ACHN (cell line): ENCODE measurements at places on chromosomes 12 and 14.

DNA sequence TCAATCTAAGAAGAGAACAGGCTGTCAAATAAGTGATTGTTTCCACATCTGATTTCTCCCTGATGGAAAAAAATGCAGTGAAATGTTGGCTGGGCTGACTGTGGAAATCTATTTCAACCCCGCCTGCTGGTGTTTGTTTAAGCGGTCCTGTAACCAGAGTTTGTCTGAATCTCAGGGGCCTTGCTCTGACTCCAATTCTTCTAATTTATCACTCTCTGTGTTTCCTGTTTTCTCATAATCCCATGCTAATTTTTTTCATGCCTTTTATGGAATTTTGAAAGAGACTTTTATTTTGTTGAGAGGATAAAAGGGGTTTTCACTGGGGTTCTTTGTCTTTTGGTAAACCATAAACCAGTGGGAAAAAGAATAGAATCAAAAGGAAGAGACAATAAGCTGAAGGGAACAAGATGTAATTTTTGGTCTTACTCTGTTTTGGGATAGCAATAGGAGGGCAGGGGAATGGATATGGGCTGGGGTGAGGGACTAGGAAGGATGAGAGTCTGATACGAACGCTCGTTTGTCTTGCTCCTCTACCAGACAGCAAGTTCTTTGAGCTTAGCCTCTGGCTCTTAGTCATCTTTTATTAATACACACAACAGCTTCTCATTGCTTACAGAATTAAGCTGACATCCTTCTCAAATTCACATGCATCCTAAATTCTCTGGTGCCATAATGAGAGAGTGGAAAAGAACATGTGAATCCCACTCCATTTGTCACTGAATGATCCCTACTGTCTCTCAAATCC, 8.0 kb upstream of the MGP start:
- DNase-seq, result no peak

GRCh38 chr14:36212577-36212976, 36.1 kb upstream of the PTCSC3 start:
- DNase-seq, result no peak

DNA sequence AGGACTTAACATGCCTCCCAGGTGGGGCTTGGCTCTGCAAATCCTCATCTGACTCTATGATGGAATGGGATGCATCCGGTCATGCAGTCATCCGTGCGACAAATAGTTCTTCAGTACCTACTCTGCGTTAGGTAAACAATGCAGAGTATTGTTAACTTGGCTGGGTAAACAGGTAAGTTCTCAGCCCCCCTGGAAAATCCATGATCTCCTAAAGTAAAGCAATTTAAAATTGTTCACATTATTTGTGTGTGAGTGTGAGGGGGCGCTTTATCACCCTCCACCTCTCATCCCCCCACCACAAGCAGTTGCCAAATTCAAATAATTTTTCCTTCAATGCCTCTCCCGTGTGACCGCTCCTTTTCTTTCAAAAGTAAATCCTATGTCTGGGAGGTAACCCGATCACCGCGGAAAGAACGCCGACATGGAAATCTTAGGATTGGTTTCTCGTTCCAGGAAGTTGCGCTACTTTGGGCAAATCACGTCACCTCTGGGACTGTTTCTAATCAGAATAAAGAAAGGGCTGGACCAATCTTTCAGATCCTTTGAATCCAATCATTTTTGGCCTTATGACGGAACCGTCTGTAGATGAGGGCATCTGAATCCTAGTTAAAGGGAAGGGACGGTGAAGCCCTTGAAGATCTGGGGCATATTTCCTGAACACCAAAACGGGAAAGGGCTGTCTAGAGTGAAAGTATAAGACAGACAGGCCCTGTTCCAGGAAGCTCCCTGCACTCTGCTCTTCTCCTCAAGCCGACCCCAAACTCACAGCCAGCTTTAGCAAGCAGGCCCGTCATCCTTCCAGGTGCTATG, 44.0 kb upstream of the SINHCAF start:
- DNase-seq, result no peak

DNA sequence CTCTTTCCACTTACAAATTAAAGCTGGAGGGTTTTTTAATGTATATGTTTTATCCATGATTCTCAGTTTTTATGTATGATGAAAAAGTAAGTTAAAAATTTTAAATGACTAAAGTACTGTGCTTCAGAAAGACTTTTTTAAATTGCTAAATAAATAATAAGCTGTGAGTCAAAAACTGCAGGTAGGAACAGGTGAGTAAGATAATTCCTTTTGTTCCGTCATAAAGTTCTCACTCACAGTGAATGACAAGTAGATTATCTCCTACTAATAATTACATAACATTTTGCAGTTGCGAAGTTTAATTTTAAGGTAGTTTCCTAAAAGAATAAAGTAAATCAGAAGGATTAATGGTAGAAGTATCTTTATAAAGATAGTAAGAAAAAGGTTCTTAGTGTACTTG, 78.0 kb downstream of the PRKCH start:
- no peak for DNase-seq

- no peak for DNase-seq
Observed at GRCh38 chr12:71266606-71267005, 108.8 kb upstream of the TSPAN8 start.

DNA sequence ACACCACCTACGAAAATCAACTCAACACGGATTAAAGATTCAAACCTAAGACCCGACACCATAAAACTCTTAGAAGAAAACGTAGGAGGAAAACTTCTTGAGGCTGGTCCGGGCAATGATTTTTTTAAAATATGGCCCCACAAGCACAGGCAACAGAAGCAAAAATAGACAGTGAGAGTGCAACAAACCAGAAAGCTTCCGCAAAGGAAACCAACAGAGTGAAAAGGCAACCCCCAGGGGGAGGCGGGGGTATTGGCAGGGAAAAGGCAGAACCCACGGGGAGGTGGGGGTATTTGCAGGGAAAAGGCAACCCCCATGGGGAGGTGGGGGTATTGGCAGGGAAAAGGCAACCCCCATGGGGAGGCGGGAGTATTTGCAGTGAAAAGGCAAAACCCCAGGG, 20.5 kb upstream of the FBRSL1 start:
- no peak for DNase-seq

- DNase-seq, result no peak
Observed at GRCh38 chr12:109776624-109777023, 56.6 kb downstream of the TRPV4 start.

DNA sequence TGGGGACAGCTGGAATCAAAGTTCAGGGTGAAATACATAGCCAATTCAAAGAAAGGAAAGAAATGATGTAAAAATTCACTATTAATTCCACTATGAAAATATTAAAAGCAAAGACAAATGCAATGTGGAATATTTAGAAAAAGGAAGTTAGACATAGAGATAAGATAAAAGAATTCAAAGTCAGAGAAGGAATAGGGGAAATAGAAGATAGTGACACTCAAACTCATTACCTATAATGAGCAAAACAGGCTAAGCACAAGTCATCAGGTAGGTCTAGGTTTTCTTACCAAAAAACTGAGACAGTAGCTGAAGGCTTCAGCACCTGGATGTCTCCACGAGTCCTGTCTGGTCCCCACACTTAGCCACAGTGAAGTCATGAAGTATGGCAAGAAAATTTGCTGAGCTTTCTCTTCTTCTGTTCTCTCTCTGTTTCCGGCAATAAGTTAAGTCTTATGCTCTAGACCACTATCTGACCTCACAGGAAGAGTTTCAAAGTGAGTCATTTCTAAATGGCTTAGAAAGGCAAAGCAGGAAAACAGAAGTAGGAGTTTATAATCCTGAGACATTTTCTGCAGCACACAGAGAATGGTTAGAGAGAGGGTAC, at the start of gene C3AR1:
Gene C3AR1 (minus strand): TSS at position 369 of the 604 bp plus-strand sequence. CDS start 6,174 bp downstream, outside the sequence.
- DNase-seq, result peak; percentile 80
